ENCODE measurements at places on chromosomes 1 and 21.

DNA sequence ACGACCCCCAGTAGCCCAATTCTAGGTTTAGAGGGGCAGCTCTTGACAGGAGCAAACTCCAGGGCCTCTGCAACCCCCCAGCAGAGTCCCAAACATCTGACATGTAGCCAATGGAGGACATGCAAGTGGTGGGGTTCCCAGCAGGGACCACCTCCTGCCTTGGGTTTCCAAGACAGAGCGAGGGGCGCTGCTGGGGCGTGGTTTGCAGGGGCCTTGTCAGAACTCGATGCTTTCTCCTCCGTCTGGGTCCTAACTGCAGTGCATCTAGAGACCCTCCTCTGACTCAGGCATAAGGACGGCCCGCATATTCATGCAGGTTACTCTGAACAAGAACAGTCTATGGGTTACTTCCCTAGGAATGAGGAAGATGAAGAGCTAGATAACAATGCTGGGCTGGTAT lies 17.2 kb downstream of the EPHX1 start:
- DNase-seq = no peak

DNA sequence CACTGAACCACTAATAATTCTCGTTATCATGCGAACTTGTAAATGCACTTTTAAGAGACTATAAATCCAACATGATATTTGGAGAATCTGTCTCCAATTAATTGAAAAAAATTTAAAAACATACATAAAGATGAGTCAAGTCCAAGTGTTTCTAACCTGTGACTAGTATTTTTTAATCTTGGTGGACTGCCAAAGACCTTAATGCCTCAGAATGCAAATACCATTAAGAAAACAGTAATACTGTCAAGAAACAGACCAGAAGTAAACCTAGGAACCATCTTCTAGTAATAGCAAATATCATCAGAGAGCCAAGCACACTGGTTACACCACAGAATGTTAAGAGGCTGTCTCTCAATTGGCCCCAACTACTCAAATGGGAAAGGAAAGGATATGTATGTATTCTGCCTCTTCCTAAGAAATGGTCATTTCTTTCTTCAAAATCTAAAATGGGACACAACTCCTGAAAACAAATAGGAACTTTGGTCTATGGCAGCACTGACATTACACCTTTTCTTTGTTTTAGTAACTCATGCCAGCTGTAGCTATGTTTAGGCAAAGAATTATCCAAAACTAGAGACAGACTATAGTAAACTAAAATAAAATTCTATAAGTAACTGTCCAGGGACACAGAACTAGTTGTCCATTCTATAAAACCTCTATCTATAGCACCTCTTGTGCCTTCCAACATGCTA lies 15.8 kb downstream of the SCYL3 start:
- DNase-seq = no peak

GRCh38 chr21:29305561-29305960 lies 6.8 kb downstream of the BACH1 start:
- DNase-seq = no peak

- peak; percentile 40 for DNase-seq
Observed at GRCh38 chr1:248736977-248737376, 18.6 kb downstream of the LYPD8 start.

GRCh38 chr21:32087447-32087846 lies 191.4 kb downstream of the MIS18A start:
- DNase-seq = no peak

DNA sequence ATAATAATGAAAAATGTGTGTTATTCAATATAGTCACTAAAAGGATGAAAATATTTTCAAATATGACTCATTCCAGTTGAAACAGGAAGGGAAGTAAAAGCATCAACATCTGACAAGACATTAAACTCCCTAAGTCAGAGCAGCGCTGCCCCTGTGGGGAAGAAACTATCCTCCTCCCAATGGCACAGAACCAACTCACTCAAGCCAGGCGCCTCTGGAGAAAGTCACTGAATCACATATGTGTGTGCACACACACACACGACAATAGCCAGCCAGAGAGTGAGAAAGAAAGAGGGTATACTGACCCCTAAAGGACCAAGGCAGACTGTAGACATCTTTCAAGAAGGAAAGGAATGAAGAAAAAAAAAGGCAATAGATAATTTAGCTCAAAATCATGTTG lies 126.9 kb downstream of the SETD4 start:
- no peak for DNase-seq

- DNase-seq = peak; percentile 93
Observed at GRCh38 chr1:9490605-9491339, 48.5 kb upstream of the SLC25A33 start.

GRCh38 chr1:205379056-205379455 lies 22.3 kb upstream of the KLHDC8A start:
- no peak for DNase-seq

DNA sequence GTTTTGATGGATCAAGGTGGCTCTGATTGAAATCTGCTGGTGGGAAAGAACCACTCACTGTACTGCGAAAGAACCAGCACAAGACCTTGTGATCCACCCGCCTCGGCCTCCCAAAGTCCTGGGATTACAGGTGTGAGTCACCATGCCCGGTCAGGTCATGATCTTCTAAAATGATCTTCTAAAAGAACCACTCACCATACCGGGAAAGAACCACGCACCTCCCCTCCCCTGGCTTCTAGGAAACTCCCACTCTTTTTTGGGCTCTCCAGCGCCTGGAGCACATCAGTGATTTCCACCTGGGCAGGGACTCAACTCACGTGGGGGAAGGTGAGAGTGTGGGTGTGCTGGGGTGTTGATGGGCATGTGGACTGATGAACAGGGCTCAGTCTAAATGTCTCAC lies 7.9 kb upstream of the RAB7B start:
- no peak for DNase-seq

GRCh38 chr1:2603521-2604155 lies 17.1 kb downstream of the PRXL2B start:
- no peak for DNase-seq

DNA sequence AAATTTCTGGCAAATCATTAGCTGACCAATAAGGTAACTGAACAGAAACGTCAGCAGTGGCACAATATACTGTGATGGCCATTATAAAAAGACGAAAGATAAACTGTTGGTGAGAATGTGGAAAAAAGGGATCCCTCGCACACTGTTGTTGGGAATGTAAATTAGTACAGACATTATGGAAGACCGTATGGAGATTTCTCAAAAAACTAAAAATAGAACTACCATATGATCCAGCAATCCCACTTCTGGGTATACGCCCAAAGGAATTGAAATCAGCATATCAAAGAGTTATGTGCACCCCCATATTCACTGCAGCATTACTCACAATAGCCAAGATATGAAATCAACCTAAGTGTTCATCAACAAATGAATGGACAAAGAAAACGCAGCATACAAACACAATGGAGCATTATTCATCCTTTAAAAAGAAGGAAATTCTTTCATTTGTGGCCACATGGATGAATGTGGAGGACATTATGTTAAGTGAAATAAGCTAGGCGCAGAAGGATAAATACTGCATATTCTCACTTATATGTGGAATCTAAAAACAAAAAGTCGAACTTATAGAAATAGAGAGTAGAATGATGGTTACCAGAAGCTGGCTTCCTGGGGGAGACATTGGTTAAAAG lies 257.7 kb downstream of the RHOU start:
- no peak for DNase-seq

- peak; percentile 62 for DNase-seq
Observed at GRCh38 chr1:61230523-61230922, 148.2 kb downstream of the NFIA start.

DNA sequence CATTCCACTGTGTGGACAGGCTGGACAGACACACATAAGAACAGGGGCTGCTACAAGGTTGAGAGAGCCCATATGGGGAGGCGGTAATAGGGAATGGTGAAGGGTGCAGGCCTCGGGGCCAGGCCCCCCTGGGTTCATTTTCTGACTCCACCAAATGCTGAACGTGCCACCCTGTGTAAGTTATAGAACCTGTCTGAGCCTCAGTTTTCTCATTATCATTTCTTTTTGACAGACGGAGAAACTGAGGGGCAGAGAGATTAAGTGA lies 569.5 kb downstream of the PTPRU start:
- no peak for DNase-seq

DNA sequence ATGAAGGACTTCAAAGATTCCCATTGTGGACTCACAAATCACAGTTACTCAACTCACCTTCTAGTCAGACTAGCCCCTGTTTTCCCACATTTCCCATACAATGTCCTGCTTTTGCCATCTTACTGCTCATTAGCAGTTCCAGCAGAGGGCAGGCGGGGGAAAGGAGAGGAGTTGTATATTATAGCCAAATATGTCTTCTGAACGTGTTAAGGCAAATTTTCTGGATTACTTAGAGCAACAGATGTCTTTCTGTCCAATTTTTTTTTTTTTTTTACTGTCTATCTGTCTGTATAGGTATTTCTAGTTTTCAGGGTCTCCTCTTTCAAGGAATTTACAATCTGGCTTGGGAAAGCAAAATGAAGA lies 29.9 kb upstream of the DDAH1 start:
- no peak for DNase-seq

DNA sequence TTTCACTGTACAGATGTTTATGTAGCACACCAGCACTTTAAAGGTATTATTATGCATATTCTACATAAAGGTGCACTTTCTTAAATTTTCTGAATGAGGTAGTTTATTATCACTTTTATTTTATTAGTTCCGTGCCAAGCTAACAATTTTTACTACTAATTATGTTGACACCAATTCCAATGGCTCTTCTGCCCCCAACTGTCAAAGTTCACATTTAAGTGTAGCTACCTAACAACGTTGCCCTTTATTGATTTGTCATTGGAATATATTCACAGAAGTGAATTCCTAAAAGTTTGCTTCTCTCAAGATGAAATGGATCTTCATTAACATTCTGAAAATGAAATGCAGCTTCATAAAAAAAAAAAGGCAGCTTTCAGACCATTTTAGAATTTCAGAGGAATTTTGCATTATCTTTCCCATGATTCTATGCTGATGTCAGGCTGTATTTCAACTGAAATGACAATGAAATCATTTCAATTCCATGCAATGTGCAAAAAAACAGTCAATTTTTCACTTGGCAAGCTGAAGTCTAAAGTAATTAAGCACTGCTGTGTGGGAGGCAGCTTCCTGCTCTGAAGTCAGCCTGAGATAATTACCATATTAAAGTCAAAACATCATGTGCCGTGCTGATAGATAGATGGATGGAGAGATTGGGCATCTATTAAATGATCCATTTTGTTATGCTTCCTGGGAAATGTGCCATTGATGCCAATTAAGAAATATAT lies 229.2 kb downstream of the TTLL7 start:
- no peak for DNase-seq

DNA sequence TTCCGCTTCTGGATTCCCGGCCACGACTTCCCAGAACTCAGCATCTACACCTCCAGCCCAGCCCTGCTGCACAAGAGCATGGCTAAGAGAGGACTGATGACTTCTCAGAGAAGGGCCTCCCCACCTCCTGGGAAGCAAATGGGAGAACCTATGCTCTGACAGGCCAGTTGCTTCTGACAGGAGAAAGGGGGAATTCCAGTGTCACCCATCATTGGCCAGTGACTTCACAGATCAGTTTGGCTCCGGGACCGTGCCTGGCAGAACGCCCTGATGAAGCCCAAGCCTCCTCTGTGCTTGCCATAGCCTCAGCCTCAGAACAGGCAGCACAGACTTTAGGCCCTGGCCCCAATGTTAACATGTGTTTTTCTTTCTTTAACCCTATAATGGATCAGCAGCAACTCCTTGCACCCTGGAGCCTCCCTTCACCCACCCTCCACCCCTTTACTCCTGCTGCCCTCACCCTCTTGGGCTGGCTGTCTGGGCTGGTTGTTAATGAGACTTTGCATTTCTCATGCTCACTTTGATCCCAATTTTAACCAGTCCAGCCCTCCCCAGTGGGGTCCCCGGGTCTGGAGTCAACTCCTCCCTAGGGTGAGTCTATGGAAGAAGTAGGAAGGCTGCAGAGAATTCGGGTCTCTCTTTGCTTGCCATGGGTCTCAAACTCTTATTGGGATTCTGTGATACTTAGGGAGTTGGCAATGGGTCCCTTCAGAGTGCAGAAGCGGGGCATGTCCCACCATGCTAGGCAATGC lies 42.7 kb upstream of the SLC30A1 start:
- DNase-seq = no peak

- DNase-seq = peak; percentile 53
Observed at GRCh38 chr1:85268801-85269585, 7.4 kb downstream of the BCL10 start.

DNA sequence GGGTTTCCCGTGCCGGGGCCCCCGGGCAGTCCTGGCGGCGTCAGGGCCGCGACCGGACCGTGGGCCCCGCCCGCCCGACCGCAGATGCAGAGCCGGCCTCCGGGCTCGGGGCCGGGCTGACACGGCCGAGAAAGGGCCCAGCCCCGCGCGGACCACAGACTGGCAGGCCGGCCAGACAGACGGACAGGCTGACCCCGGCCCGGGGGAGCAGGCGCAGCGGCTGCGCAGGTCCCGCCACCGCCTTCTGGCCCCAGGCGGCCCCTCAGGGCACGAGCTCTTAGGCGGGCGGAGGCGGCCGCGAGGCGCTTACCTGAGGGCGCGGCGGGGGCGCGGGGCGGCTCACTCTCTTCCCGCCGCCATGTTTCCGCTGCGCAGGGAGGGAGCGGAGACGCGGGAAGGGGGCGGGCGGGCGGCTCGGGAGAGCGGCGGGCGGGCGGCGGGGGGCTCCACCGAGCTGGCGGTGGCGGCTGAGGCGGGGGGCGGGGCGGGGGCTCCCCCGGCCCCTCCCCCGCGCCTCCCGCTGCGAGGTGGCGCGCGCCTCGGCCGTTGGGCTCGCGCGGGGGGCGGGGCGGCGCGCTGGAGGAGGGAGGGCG lies at the start of gene SCMH1:
Gene SCMH1, minus strand, starts transcription at position 558 of the 593 bp plus-strand sequence. CDS start 56,173 bp downstream, outside the sequence.
- peak; percentile 58 for DNase-seq

- no peak for DNase-seq
Observed at GRCh38 chr1:54051933-54052430, 1.0 kb downstream of the TMEM59 start.

- no peak for DNase-seq
Observed at GRCh38 chr1:208601561-208601960, 357.4 kb upstream of the PLXNA2 start.

GRCh38 chr1:17886386-17886785 lies 131.3 kb downstream of the ACTL8 start:
- DNase-seq = no peak

DNA sequence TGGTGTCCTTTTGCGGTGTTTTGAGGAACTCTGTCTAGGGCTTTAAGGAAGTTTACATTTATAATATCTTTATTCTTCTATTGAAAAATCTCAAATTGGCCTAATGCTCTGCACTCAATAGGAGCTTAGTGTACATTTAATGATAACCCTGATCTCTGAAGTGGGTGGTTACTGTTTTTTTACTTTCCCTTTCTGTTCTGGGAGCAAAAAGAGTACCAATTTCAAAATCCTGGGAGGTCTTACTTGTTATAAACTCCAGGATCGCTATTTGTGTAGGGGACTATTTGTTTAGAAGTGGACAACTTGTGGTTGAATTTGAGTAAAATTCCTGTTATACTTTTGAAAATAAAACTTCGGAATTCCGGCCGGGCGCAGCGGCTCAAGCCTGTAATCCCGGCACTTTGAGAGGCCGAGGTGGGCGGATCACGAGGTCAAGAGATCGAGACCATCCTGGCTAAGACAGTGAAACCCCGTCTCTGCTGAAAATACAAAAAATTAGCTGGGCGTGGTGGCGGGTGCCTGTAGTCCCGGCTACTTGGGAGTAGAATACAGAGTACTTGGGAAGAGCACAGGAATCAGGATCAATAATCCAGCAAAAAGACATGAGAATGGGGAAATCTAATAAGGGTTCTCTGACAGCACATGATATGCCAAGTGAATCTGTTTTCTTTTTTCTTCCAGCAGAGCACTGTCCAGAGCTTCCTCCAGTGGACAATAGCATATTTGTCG lies 1.1 kb downstream of the C4BPB start:
- DNase-seq = no peak

GRCh38 chr1:201127755-201128455 lies 921 bp upstream of the ASCL5 start:
- DNase-seq = no peak

GRCh38 chr1:39574646-39575045 lies 1.9 kb downstream of the PABPC4 start:
- DNase-seq = no peak
